ENCODE measurements at places on chromosomes 1 and 21. TPM values are rescaled to one million over a fixed set of nuclear protein-coding genes. Genes with fewer than 3 reads are reported as not detected.
A peak's percentile ranks its signal among the peaks of the same experiment; 100 is the strongest.

DNA sequence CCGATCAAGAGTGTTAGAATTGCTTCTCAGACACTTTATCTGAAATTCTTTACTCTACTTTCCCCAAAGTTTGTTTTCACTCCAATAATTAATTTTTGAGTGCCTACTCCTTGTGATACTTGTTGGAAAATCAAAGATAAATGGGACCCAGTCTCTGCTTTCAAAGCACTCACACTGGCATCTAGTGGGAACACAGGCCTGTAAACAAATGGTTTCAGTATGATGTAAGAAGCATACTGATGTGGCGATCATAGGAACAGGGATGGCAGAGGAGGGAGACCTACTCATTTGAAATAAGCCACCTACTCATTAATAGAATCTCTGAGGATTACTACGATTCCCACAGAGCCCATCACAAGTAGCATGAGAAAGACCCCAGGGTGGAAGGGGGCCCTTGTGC, 273.7 kb upstream of the ST6GALNAC5 start:
- no peaks in the 10 kb centered on the region for H3K4me1 ChIP-seq
- H3K27me3 ChIP-seq = no peaks in the 10 kb centered on the region
- no peak for DNase-seq
- no peak overlapping the region for H3K27ac ChIP-seq

GRCh38 chr21:26843933-26844257, 1.3 kb downstream of the ADAMTS1 start:
- H3K27me3 ChIP-seq = peaks cover 6% of the 10 kb centered on the region
- DNase-seq = no peak
- H3K27ac ChIP-seq = peak overlapping the region; percentile 99
- peaks cover 59% of the 10 kb centered on the region for H3K4me1 ChIP-seq
- peak overlapping the region; percentile 96 for H3K4me3 ChIP-seq

- no peak overlapping the region for H3K4me3 ChIP-seq
- peaks cover 23% of the 10 kb centered on the region for H3K4me1 ChIP-seq
- H3K27me3 ChIP-seq = no peaks in the 10 kb centered on the region
- peaks cover 2% of the 10 kb centered on the region for H3K36me3 ChIP-seq
- DNase-seq = no peak
Observed at GRCh38 chr1:235289859-235290739, 37.9 kb downstream of the ARID4B start.

- H3K27ac ChIP-seq = no peak overlapping the region
- no peak for DNase-seq
- H3K4me3 ChIP-seq = no peak overlapping the region
- peaks cover 26% of the 10 kb centered on the region for H3K4me1 ChIP-seq
- no peaks in the 10 kb centered on the region for H3K27me3 ChIP-seq
- H3K36me3 ChIP-seq = no peaks in the 10 kb centered on the region
Observed at GRCh38 chr1:162133566-162133965, 64.1 kb downstream of the NOS1AP start.

GRCh38 chr1:112169517-112169916, 180.0 kb upstream of the KCND3 start:
- H3K27me3 ChIP-seq = peaks cover 68% of the 10 kb centered on the region
- H3K27ac ChIP-seq = no peak overlapping the region
- no peak overlapping the region for H3K4me3 ChIP-seq
- H3K4me1 ChIP-seq = no peaks in the 10 kb centered on the region
- DNase-seq = no peak

DNA sequence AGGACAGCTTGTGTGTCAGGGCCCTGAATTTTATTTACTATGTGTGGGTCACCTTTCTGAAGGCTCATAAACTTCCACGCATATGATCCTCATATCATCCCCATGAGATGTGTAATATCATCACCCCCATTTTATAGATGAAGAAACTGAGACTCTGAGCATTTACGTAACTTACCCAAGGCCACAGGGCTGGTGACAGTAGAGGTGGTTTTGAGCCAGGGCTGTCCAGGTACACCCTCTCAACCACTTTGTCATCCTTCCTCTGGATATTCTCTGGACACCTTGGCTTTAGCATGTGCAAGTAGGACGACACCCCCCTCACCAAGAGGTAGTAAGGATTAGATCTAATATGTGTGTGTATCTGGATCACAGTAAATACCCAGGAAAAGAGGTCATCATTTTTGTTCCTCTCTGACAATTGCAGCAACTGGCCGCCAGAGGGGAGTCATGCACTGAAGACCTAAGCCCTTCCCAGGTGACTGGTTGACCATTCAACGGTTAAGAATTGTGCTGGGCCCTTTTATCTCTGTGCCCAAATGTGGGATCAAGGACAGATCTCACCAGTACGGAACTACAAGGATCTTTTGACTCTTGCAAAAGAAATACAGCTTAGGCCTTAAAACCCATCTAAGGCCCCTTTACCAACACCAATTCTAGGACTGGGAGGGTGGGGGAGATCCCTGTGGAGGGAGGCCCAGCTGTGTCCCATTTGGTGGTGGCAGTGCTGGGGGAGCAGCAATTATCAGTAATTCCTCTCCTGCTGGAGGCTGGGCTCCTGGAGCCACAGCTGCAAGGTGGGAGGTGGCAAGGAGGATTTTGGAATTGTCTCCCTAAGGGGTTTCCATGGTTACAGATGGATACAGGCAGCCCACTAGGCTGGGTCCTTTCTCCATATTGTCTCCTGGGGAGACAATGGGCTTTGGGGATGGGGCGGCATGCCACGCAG, 13.7 kb upstream of the E2F2 start:
- no peak overlapping the region for H3K4me3 ChIP-seq
- H3K4me1 ChIP-seq = peaks cover 15% of the 10 kb centered on the region
- DNase-seq = peak; percentile 74
- H3K27me3 ChIP-seq = peaks cover 3% of the 10 kb centered on the region

Gene AADACL3
- not detected for total RNA-seq

Gene TDRD10
- not detected for total RNA-seq

Gene MRAP
- not detected for total RNA-seq

Gene FGGY
- 16.4 TPM for total RNA-seq

Gene CELA3B
- not detected for total RNA-seq
